NCI-H524 (cell line): ENCODE measurements at places on chromosomes 4 and X.

DNA sequence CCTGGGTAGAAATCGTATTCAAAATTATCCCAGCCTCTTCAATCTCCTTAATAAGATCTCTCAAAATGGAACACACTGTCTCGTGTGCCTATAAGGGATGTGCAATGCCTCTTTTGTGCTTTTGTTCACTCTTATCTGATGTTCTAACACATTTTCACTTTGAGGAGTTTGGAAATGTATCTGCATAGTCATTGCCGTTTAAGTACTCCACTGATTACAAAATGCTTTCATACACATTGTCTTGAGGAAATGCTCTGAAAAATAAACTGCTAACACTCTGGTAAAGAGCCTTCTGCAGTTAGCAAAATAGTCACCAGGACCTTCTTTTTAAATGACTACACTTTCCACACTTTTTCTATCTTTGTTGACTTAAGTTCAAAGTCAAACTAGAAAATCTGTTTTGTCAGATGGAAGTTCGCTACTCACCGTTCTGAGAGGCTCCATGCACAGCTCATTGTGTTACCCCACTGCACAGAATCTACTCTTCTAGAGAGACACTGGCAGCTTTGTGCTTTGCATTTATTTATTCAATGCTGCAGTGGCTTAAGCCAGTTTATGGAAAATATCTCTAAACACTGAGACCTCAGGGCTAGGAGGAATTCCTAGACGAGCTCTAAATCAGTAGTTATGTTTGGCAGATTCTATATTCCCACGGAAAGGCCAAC, 159.0 kb downstream of the CHIC2 start:
- no peak for DNase-seq

DNA sequence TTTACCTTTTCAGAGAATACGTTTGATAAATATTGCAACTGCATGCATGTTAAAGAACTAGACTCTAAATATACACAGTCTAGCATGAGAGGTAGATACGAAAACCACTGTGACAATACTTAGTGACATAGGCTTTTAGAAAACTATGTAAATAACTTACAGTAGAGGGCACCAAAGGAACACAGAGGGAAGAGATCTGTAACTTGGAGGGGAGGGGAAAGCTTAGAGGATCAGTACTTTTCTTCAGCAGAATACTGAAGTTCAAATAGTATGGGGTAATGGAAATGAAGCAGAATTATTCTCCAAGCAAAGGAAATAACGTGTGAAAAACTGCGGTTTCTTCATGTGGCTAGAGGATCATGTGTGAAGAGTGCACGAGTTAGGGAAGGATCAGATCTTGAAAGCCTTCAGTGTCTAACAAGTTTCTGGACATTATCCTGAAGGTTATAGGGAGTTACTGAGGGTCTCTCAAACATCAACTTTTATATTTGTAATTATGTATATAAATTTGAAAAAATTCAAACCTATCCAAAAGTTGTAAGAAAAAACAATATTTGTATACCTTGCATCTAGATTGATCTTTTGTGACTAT, 264.3 kb downstream of the NPFFR2 start:
- peak; percentile 56 for DNase-seq

DNA sequence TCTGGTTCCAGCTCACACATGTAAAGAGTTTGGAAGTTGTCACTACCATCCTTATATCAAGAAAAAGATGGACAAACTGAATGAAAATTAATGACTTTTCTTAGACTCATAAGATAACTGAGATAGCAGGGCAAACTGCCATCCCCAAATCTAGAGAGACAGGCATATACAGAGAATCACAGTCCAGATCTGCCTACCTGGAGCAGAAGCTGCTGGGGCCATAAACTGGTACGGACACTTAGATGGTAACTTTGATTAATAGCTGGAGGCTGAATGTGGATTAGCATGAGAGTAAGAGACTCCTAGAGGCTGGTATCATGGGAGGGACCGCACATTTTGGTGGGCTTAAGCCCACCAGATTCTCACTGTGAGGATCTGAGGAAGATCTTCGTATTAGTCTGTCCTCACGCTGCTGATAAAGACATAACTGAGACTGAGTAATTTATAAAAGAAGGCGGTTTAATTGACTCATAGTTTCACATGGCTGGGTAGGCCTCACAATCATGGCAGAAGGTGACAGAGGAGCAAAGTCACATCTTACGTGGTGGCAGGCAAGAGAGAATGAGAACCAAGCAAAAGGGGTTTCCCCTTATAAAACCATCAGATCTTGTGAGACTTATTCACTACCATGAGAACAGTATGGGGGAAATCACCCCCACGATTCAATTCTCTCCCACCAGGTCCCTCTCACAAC, 10.8 kb upstream of the POLA1 start:
- no peak for DNase-seq

DNA sequence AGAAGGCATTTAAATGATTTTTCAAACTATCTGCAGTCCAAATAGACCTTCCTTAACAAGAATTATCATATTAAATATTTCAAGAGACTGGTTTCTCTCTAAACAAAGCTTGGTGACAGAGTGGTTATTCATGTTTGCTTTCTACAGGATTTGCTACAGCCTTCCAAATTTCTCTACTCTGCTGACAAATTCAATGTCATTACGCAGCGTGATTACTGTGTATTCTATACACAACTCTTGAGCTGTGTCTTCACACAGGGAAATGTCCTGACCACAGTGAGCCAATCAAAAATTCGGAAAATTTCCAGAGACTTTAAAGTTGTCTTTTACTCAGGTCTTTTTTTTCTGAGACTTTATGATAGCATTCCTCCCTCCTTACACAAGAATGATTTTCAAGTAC, 75.6 kb downstream of the EFHC2 start:
- DNase-seq = no peak

GRCh38 chr4:73505567-73505966, 24.0 kb downstream of the AFM start:
- DNase-seq = no peak

DNA sequence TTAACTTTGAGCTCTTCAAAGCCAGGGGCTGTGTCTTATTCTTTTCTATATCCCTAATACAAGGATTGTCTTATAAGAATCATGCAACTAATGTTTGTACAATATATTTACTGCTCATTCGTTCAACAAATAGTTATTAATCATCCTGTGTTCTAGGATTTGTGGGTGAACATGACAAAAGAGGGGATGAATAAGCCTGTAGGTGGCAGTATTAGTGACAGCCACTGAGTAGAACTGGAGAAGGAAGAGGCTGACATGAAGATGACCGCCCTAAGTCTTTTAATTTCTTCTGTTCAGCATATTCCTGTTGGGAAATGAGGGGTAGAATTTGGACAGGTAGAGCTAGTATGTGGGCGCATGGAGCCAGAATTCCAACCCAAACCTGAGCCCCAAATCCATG, 11.9 kb upstream of the LINC00632 start:
- no peak for DNase-seq

- DNase-seq = no peak
Observed at GRCh38 chr4:85113706-85114105, 147.2 kb upstream of the WDFY3 start.

DNA sequence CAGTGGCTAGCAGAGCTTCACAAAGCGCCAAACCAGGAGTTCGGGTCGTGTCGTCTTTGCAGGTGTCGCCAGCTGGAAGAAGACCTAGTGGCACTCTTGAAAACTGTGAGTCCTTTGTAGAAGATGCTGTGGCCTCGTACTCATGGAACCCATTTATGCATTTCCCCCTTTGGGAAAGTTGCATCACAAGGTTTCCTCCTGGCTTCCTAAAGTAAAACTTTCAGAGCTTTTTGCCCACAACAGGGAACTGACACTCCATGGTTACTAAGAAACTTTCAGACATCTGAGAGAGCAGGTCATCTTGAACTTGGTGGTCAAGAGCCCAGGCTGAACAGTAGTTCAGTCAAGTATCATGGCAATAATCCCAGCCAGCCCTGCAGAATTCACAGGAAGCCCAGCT, 15.9 kb upstream of the NOCT start:
- DNase-seq = no peak

- DNase-seq = no peak
Observed at GRCh38 chr4:185839770-185840169, 27.8 kb upstream of the SORBS2 start.

DNA sequence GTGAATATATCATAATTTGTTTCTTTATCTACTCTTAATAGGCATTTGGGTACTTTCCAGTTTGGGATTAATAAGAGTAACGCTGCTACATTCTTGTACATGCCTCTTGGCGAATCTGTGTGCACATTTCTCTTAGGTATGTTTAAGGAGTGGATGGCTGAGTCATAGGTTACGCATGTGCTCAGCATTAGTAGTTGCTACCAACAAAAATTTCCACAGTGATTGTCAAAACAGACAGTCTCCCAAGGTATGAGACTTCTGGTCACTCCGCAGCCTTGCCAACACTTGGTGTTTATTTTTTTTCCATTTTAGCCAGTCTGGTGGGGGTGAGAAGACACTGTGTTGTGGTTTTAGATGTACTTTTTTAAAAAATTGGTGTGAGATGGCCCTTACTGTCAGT, 44.6 kb downstream of the FGFBP1 start:
- DNase-seq = no peak

- no peak for DNase-seq
Observed at GRCh38 chrX:140389331-140389730, 115.5 kb downstream of the SOX3 start.

DNA sequence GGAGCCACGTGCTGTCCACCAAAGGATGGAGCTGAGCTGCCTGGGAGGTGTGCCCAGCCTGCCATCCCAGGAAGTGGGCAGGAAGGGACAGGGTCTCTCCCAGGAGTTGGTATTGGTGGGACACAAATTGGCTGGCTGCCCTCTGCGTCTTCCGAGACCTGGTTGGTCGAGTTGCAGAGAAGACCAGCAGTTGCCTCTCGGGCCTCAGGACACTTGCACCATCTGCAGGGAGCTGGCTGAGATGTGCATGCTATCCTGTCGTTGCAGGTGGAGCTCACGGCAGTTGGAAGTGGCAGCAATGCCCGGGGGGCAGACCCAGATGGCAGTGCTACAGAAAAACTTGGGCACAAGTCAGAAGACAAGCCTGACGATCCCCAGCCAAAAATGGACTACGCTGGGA, 30.2 kb downstream of the BCORL1 start:
- DNase-seq = no peak

- no peak for DNase-seq
Observed at GRCh38 chr4:148778980-148779675, 336.9 kb upstream of the NR3C2 start.

DNA sequence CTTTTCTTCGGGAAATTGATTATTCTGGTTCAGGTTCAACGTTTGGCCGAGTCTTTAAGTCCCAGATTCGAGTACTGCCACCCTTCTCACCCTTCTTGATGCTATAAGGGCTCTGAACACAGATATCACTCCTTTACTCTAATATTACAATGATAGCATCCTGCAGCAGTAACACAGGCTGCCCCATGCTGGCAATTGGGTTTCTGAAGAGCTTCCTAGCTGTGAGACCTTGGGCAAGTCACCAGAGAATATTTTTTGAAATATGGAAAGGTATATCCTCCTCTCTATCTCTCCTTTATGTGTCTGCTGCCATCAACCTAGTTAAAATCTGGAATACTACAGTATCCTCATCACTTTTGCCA, 297 bp upstream of the MTMR8 start:
- no peak for DNase-seq

DNA sequence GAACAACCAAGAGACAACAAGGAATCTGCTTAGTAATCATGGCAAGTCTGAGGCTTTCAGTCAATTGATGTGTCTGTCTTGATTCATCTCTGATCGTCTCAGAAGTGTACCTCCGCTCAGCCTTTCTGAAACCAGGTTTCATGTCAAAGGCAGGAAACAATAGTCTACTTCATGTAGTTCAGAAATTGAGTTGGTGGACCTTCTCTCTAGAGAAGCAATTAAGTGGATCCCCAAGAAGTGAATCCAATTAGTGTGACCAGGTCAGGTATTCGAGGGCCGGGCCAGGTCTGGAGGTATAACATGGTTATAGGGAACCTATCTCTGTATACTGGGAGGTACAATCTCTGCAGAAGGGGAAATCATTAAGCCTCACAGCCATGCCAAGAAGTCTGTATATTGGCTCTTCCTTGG, 32.0 kb downstream of the DAPP1 start:
- no peak for DNase-seq

GRCh38 chrX:38960137-38960536, 158.9 kb downstream of the MID1IP1 start:
- no peak for DNase-seq

- DNase-seq = no peak
Observed at GRCh38 chr4:23333556-23333945, 556.3 kb downstream of the PPARGC1A start.

- DNase-seq = no peak
Observed at GRCh38 chrX:148580016-148580415, 79.6 kb downstream of the AFF2 start.

- peak; percentile 10 for DNase-seq
Observed at GRCh38 chrX:12978205-12979025, 3.5 kb downstream of the TMSB4X start.

GRCh38 chr4:35463251-35463952, 780.9 kb downstream of the ARAP2 start:
- peak; percentile 5 for DNase-seq

DNA sequence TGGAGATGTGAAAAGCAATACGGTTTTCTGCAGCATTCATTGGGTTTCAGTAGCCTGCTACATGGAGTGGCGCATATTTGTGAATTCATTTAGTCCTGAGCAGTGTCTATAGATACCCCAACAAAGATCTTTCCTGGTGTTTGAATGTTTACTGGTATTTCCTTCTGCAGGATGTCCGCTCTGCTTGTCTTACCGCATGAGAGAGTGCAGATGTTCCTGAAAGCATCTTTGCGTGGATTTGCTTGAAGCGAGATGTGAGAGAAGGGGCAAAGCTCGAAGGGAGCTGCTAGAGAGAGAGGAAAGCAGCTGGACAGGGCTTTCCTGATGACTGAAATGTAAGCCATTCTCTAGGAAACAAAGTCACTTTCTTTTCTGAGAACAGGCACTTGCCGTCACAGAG, 40.9 kb upstream of the GYPA start:
- no peak for DNase-seq

- DNase-seq = no peak
Observed at GRCh38 chr4:75494563-75494962, 19.6 kb downstream of the RCHY1 start.

DNA sequence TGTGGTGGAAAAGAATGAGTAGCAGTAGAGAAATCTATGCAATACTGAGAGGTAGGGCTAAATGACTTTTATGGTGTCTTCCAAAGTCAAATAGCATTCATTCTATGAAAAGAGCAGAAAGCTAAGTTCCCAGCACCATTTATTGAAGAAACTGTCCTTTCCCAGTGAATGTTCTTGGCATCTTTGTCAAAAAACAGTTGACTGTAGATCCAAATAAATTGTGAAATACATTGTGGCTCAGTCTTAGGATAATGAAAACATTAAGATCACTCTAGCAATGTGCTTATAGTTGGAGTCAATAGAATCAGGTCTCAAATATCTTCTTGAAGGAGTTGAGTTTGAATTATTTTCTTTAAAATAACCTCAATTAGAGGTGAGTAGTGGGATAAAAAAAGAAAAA, 19.4 kb downstream of the AREG start:
- DNase-seq = no peak

DNA sequence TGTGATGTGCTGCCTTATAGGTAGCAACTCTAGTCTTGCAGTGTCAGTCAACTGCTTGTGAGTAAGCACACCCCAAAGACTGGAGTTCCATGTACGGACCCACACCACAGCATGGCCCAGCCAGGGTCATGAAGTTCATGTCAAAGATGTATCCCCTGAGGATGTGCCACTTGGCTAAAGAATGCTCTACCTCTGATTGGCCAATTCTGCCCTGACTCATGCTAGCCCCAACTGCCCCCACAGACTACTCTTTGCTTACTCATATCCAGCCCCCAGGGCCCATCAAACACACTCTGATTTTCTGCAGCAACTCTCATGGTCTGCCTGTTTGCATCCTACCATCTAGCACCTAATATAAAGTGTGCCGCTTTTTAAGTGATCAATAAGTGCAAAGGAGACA, 62.5 kb downstream of the CHRDL1 start:
- no peak for DNase-seq

GRCh38 chr4:66219401-66219800, 549.1 kb upstream of the EPHA5 start:
- DNase-seq = no peak
